SJCRH30 (cell line): ENCODE measurements at places on chromosomes 12 and 14.
A peak's percentile ranks its signal among the peaks of the same experiment; 100 is the strongest.

DNA sequence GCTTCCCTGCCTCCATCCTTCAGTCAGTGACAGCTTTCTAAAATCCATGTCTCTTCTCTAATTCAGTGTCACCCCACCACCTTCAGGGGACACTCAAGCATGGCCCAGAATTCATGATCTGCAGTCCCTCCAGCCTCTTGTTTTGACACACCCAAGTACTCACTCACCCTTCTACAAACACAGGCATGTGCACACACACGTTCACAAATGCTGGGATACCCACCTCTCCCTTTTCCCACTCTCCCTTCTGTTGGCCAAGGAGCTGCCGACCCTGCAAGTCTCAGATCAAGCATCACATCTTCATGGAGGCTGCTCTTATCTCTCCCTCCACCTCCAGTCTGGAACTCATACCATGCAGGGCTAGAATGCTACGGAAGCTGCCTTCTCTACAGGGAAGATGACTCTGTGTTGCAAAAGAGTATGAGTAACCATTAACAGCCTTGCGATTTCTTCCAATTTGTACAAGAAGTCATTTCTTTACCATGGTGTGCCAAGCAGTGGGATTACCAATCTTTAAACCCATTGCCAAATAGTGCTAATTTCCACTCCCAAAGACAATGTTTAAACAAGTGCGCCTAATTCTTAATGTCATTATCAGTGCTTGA is 196.1 kb downstream of the BCL11B start:
- no peak for DNase-seq

- DNase-seq = no peak
These were observed 32.5 kb downstream of the MMAB start for GRCh38 chr12:109540526-109541412.

GRCh38 chr14:76376878-76377734 is 1.2 kb downstream of the ESRRB start:
- DNase-seq = no peak

GRCh38 chr12:71878208-71878607 is 38.6 kb downstream of the TBC1D15 start:
- DNase-seq = no peak

DNA sequence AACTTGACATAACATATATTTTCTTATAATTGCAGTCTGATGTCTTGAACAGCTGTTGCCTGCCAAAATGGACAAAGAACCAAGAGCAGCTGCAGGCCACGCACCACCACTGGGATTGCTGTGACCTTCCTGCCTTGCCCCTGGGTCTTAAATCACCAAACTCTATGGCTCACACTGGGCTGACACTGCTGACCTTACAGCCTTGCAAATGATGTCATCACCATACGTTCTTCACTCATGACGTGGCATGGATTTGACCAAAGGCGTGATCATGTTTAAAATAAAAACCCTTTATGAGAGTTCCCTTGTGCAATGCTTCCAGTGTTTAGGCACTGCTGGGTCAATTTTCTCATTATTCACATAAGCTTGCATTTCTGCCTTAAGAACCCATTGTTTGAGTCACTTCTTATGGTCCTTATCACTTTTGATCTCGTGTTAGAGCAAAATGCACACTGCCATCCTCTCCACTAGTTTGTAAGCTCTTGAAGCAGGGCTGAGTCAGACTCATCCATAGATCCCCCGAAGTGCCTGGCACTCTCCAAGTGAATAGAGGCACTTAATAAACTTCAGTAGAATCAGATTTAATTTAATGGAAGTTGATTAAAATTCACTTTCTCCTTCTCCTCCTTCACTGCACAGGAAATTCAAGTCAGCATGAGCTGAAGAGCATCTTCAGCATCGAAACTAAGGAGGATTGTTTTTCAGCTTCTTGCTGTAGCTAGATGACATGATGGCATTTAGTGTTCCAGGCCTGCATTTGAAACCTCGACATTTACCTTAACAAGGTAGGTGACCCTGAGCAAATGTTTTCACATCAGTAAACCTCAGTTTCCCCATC is 132.4 kb upstream of the PZP start:
- DNase-seq = peak; percentile 89

DNA sequence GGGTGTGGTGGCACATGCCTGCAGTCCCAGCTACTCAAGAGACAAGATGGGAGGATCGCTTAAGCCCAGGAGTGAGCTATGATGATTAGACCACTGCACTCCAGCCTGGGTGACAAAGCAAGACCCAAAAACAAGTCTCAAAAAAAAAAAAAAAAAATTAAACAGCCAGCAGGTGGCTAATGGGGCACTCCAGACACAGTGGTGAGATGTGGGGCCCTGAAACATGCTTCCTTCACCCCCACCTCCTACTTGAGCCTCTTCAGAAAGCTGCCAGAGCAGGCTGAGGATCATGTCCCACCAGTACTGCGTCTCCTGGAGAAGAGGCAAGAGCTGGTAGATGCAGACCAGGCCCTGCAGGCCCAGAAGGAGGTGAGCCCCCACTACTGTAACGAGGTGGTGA is 2.1 kb downstream of the CFAP73 start:
- no peak for DNase-seq

GRCh38 chr12:45634273-45634917 is 95.1 kb upstream of the ARID2 start:
- no peak for DNase-seq

DNA sequence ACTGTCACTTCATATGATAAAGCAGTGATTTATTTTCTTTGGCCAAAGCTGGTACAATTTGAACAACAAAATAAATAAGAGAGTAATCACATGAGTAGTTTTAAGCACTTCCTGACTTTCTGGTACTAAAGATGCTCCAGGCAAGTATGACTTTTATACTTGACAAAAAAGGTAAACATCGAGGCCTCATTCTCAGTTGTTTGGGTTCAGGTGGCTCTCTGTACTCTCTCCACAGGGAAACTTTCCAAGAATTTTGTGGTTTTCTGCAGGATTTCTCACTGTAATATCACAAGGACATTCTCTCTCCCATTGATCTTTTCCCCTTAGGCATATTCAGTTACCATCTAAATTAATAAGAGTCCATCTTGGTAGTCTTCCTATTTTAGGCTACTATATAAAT is 26.6 kb upstream of the KCNC2 start:
- DNase-seq = peak; percentile 19

DNA sequence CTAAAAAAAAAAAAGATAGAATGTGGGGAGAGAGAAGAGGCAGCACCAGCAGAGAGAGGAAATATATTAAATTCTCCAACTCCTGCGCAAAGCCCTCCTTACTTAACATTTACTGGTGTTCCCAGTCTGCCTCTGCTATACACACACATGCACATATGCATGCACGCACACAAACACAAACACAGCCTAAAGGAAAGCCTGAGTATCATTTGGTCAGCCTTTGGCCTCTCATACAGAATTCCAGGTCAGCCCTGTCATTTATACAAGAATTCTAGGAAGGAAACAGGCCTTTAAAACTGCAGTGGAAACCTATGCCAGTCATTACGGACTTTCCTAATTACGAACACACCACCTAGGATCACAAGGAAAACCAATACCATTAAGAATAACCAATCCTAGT is 269.4 kb downstream of the ITPR2 start:
- DNase-seq = no peak

DNA sequence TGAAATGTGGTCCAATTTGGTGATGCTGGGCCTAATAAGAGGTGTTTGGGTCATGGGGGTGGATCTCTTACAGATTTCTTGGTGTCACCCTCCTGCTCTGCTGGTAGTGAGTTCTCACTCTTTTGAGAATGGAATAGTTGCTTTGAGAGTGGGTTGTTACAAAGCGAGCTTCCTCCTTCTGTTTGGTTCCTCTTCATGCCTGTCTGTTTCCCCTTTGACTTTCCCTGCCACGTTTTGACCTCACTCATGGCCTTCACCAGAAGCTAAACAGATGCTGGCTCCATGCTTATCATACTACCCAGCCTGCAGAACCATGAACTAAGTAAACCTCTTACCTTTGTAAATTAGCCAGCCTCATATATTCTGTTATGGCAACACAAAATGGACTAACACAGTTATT is 57.7 kb upstream of the LDHB start:
- no peak for DNase-seq

- DNase-seq = no peak
These were observed 3.5 kb downstream of the A2M start for GRCh38 chr12:9112076-9112853.

- peak; percentile 46 for DNase-seq
These were observed 93.1 kb upstream of the ZDHHC17 start for GRCh38 chr12:76670776-76671175.

- DNase-seq = no peak
These were observed 210.4 kb upstream of the KRR1 start for GRCh38 chr12:75721796-75722195.
